ENCODE measurements at places on chromosomes 5 and 9. TPM values are rescaled to one million over a fixed set of nuclear protein-coding genes. Genes with fewer than 3 reads are reported as not detected.

The PLAC8L1 gene
- total RNA-seq = 0.50 TPM

The OLFML2A gene
- not detected for total RNA-seq

The PCDHGA8 gene
- total RNA-seq = not detected

The SLC36A2 gene
- not detected for total RNA-seq

The TMEM252 gene
- not detected for total RNA-seq

The CCDC192 gene
- not detected for total RNA-seq

The OR1N2 gene
- not detected for total RNA-seq

The MSX2 gene
- not detected for total RNA-seq

The TNC gene
- not detected for total RNA-seq

The VDAC1 gene
- 216 TPM for total RNA-seq

The CEL gene
- total RNA-seq = 1.4 TPM

The SNCAIP gene
- total RNA-seq = not detected

The PCDHA8 gene
- not detected for total RNA-seq

The PCDHB8 gene
- not detected for total RNA-seq

The SLC25A2 gene
- 0.50 TPM for total RNA-seq

The OR1J2 gene
- total RNA-seq = not detected

The CD274 gene
- 12.4 TPM for total RNA-seq

The DCAF12 gene
- total RNA-seq = 44.1 TPM

The TNPO1 gene
- 78.3 TPM for total RNA-seq

The KYAT1 gene
- 12.7 TPM for total RNA-seq

The IL7R gene
- 271 TPM for total RNA-seq

The SLC34A3 gene
- total RNA-seq = not detected

The HTR4 gene
- total RNA-seq = not detected

The OR1Q1 gene
- total RNA-seq = not detected

The BTF3 gene
- total RNA-seq = 716 TPM

The CTSL gene
- 12.9 TPM for total RNA-seq

The GNAQ gene
- 28.8 TPM for total RNA-seq

The PTGER4 gene
- total RNA-seq = 54.1 TPM

The PCDHB3 gene
- total RNA-seq = not detected

The C1QTNF2 gene
- not detected for total RNA-seq

The HOMER1 gene
- 1.9 TPM for total RNA-seq

The PTCD2 gene
- total RNA-seq = 7.5 TPM

Measured in activated CD4-positive, alpha-beta memory T cell treated with anti-CD3 and anti-CD28 coated beads, Interleukin-2, amount 10 ng/mL, durations not matched to agents 7 days and 5 days (primary cell).